Gastroesophageal sphincter (tissue), 4 donors: ENCODE measurements at places on chromosomes 6 and 20. TPM values are rescaled to one million over a fixed set of nuclear protein-coding genes. Genes with fewer than 3 reads are reported as not detected.

RING1 gene
- total RNA-seq: 19.4 TPM

- no peak for ATAC-seq
These were observed 15.8 kb upstream of the GPR6 start for GRCh38 chr6:109962271-109962670.

GRCh38 chr20:21523281-21523868 lies 9.5 kb upstream of the NKX2-2 start:
- ATAC-seq: no peak

LHFPL5 gene
- total RNA-seq: not detected

OPN5 gene
- total RNA-seq: not detected

GRCh38 chr6:43947860-43948259 lies 177.8 kb downstream of the VEGFA start:
- ATAC-seq: no peak

BMP6 gene
- 5.8 TPM for total RNA-seq

GRCh38 chr20:25282796-25283195 lies 34.9 kb downstream of the PYGB start:
- no peak for ATAC-seq

DNA sequence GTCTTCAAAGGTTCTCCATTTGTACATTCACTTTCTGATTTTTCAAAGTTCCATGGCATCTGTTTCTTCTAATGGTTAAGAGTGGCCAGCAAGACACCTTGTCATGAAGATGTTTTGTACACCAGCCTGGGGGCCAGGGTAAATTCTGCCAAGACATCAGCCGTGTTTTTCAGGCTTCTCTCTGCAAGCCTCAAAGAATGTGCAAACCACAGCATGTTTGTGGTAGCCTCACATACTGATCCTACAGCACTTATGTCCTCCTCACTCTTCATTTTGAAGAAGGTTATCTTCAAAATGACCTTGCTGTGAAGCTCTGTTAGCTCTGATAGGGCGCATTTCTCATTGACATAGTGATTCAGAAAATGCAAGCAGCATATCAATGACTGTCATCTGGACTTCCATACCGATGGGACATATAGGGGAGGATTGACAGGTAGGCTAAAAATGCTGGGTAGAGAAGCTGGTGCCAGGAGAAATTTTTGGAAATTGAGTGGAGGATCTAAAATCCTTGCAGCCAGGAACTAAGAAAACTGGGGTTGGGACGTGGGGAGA lies 59.3 kb upstream of the SPTLC3 start:
- ATAC-seq: no peak

DNA sequence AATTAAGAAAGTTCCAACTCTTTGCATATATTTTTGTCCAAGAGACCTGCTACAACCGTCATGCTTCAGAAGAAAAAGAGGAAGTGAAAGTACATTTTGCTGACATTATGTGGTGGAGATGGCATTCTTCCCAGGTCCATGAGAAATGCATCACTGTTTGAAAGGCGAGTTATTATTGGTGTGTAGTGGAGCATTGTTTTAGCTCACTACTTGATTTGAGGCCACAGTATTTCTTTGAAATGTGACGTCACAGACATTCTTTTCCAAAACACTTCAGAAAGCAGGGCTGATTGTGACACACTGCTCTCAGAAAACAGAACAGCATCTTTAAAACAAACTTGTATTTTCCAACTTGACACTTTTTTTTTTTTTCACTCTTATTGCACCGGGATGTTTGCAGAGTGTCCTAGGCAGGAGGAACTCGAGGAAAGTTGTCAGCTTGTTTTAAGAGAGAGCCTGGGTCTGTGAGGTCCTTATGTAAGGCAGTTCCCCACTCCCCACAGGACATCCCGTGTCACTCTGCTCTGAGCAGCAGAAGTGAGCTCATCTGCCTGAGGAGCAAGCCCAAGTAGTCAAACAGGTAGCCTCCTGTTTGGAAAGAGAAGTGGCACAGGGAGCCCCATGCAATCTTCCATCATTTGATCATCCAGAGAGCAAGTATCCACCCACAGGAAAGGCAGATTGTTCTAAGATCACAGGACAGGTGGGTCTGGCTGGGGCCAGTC lies 1.1 kb downstream of the SPTLC3 start:
- peak; percentile 91 for ATAC-seq

- no peak for ATAC-seq
These were observed 104.0 kb downstream of the CD2AP start for GRCh38 chr6:47581591-47581990.

DNA sequence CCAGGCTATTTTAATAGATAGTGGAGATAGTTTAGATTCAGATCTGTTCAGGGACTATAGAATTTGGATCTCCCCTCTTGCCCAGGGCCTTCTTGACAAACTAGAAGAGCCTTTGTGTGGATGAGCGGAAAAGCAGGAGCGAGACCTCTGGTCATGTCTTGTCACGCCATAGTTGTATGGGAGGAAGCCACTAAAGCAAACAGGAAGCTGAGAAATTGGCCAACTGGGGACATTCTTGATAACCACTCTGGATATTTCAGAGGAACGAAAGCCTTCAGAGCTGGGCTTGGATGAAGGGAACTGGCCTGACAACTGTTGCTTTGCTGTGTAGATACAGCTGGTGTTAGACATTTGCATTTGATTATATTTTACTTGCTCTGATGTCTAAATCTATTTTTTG lies 54.1 kb upstream of the EXOC2 start:
- no peak for ATAC-seq

- ATAC-seq: peak; percentile 54
These were observed 45.4 kb downstream of the SSR1 start for GRCh38 chr6:7267466-7268091.

CLIC5 gene
- 4.4 TPM for total RNA-seq

DNA sequence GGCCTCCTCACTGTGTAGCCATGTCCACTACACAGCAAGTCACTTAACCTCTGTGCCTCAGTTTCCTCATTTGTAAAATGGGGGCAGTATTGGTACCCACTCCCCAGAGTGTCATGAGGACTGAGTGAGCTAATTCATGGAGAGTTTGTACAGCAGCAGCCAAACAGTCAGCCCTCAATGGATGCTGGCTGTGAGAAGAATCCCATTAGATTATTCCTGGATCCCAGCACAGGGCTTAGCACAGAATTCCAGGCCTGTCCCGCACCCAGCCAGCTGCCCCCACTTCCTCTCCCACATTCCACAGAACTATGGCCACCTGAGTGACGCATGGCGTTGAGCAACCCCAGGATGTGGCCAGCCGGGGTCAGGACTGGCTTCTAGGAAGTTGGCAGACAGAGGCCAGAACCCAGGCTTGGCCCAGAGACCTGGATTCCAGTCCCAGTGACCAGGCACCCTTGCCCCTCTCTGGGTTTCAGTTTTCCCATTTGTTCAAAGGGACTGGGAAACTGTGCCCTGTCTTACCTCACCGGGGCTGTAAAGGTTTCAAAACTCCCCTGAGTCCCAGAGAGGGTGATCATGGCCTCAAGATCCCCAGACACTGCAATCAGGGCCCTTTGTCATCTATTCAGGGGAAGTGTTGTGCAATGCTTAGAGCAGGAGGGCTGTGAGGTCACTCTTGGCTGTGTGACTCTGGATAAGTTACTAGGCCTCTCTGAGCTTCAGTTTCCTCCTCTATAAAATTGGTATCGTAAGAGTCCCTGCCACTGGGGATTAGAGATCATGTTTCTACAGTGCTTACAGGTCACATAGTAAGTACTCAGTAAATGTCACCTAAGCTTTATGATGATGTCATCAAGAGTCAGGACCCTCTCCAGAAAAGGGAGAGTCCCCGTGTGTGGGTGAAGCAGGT lies 3.0 kb upstream of the TGM2 start:
- peak; percentile 79 for ATAC-seq

SLC12A5 gene
- total RNA-seq: not detected

DNA sequence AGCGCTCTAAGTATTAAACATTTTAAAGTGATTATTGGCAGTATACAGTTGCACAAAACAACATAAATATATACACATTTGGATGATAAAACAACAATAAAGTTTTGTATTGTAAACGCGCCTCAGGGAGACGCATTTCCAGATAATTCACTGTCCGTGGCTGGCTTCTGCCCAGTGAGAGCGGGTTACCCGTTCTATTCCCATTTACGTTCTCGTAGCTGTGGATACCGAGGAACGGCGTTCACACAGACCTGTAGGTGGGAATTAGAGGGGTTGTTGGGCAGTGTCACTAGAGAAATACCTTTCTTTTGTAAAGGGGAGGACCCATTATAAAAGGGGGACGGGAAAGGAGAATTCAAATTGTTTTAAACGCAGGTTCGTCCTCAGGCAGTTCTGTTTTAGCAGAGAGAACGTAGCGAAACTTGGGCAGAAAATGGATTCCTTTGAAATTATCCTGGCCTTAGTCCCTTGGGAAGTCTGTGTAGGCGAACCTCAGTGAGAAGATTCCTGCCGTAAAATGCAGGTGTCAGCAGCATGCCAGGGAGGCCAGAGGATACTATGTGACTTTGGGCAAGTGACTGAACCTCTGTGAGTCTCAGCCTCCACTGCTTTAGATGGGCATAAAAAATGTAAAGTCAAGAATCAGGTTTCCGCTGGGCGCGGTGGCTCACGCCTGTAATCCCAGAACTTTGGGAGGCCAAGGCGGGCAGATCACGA lies 756 bp downstream of the MTG2 start:
- ATAC-seq: no peak

NDUFAF5 gene
- 13.7 TPM for total RNA-seq

GRCh38 chr20:5261763-5262162 lies 55.0 kb downstream of the PROKR2 start:
- no peak for ATAC-seq

DNA sequence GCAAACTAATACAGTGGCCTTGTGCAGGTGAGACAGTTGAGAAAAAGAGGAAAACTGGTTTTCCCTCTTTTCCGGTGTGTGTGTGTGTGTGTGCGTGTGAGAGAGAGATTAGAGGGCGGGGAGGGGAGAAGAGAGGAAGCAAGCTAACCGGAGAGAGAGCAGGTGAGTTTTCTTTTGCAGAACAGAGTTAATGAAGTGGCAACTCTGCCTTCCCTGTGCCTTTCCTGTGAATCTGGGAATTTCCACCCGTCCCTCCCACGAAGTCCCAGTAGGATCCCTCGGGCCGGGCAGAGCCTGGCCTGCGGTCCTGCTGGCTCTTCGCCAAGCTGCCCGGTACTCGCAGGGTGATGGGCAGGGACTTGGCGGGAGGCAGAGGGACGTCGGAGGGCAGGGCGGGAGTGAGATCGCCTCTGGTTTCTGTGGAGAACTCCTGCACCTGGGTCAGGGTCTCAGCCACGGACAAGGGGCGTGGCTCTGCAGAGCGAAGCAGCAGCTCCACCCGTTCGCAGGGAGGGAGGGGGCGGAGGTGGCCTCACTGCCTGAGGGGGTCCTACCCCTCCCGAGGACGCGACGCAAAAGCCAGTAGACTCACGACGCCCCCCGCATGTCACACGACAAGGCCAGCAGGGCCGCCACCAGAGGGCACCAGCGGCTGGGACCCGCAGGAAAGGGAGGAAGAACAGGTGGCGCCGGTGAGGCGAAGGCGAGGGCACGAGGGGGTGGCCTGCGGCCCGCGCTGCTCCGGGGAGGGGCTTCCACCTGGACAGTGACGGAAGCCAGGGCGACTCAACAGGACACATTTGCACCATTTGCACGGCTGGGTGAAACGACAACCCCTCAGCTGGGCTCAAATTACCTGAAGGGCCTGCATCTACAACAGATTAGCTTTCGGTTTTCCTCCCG lies 51.2 kb upstream of the RNF182 start:
- peak; percentile 46 for ATAC-seq

- ATAC-seq: no peak
These were observed 10.2 kb upstream of the ZDHHC14 start for GRCh38 chr6:157370755-157371154.

RXRB gene
- 20.0 TPM for total RNA-seq

GRCh38 chr6:22149096-22149495 lies 147.7 kb downstream of the PRL start:
- no peak for ATAC-seq

TNNC2 gene
- 1.3 TPM for total RNA-seq

DNA sequence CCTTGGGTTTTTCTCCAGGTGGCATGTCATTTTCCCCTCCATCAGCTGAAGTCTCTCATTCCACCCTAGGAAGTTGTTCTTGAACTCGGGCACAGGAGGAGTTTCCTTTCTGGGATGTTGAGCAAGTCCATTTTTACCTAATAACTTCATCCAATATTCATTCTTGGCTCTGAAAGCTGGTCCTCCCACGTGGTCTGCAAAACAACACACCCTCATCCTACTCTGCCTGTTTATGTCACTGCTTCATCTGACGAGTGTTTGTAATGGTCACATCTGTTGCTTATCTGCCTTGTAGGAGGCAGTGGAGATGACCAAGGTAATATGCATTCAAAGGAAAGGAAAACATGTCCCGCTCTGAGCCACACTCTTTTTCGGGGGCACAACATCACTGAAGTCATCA lies 41.7 kb upstream of the AIG1 start:
- peak; percentile 55 for ATAC-seq

PERP gene
- total RNA-seq: 88.3 TPM

- ATAC-seq: no peak
These were observed 142.1 kb downstream of the MYB start for GRCh38 chr6:135323202-135323668.

GRCh38 chr20:1825507-1825906 lies 69.7 kb upstream of the SIRPA start:
- ATAC-seq: no peak

SIRPB2 gene
- total RNA-seq: 5.9 TPM

PTCRA gene
- not detected for total RNA-seq

- no peak for ATAC-seq
These were observed 26.2 kb downstream of the ZKSCAN8 start for GRCh38 chr6:28167926-28168325.

GRCh38 chr6:150720774-150721233 lies 121.1 kb downstream of the PLEKHG1 start:
- ATAC-seq: no peak

ADAT2 gene
- 3.7 TPM for total RNA-seq

DNA sequence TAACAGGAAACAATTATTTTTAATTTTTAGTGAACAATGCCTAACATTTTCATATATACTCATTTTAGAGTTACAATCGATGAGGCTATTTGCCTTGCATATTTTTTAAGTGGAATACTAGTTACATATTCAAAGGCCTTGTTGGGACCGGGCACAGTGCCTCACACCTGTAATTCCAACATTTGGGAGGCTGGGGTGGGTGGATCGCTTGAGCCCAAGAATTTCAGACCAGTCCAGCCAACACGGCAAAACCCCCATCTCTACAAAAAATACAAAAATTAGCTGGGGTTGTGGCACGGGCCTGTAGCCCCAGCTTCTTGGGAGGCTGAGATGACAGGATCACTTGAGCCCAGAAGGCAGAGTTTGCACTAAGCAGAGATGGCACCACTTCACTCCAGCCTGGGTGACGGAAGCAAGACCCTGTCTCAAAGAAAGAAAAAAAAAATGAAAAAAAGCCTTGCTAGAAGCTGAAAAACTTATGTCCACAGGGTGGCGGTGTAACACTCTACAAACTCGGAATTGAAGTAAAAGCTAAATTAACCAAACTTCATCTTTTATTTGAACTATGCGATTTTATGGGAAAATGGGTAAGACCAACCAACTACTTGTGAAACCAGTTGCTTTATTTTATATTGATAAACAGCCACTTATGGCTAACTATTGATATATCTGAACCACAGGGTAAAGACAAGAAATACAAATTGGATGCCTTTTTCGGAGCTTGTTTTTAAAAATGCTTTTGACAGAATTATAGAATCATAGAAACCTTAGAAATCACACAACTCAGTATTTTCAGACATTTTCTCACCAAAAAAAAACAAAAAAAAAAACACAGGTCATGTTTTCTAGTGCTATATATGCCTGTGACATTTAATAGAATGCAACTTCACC lies 24.1 kb upstream of the ROS1 start:
- no peak for ATAC-seq

VIP gene
- total RNA-seq: 28.1 TPM

- ATAC-seq: no peak
These were observed 7.5 kb downstream of the VGLL2 start for GRCh38 chr6:117272891-117273290.

MROH8 gene
- 4.6 TPM for total RNA-seq

- no peak for ATAC-seq
These were observed 101.4 kb upstream of the CEP85L start for GRCh38 chr6:118752803-118753202.

MATN4 gene
- not detected for total RNA-seq
